ENCODE measurements at places on chromosomes 1 and 21.

DNA sequence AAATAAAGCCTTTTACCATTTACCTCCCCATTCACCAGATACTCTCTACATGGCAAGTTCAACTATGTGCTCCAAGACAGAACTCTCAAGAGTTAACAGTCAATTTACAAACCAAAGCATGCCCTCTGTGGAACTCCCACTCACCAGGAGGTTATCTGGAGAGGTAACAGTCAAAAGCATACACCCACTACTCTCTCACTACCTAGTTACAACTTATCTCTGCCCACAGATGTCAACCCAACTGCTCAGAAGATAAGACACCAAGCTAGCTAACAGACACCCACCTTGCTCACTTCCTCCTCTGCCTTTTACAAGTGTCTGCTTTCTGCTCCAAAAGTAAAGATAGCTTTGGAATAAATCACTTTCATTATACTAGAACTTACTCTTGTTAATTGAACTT, 131.0 kb downstream of the TRIM33 start:
- no peak for DNase-seq

DNA sequence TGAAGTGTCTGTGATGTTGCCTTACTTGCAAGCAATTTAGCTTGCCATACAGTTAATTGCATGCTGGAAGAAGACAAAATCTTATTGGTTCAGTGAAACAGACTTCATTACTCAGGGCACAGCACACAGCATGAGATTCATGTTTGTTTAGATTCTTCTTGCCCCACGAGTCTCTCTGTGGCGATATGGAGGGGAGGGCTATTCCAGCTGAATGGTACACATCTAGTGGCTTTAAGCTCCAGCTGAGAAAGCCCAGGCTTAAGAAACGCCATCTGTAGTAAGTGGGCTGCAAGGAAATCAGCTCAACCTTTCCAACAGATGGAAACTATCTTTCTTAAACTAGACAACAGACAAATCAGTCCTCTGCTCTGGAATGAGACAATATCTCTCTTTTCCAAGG, 1022.0 kb downstream of the NCAM2 start:
- DNase-seq, result no peak

DNA sequence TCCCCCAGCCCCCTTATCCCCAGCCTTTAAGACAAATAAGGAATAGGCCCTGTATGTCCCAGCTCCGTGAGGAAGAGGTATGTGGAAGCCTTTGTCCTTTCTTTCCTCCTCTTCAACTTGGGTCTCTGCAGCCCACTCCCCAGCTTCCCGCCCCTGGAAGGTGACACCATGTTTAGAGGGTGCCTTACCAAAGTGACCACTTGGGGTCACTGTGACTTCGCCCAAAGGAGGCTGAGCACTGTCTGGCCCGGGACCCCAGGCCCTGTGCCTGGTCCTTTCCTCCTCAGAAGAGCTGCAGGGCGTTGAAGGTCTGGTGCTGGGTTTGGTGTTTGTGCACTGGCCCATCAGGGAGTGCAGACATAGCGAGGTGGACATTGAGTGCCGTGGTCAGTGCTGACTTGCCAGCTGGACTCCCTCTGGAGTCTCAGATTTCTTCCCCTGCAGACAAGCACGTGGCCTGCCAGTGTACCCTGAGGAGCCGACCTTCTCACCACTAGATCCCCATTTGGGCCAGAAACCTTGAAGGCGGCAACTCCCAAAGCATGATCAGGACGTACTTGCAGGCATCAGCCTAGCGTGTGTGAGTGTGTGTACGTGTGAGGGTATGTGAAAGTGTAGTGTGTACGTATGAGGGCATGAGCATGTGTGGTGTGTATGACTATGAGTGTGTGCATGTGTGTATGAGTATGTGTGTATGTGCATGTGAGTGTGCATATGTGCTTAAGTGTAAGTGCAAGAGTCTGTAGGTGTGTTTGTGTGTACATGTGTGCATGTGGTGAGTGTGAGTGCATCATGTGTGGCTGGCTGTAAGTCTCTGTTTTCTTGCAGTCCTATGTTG, 181.4 kb upstream of the KIAA0040 start:
- peak; percentile 41 for DNase-seq

GRCh38 chr1:65260851-65261473, 48.4 kb upstream of the DNAJC6 start:
- DNase-seq, result peak; percentile 94
